ENCODE measurements at places on chromosomes 4 and X.

DNA sequence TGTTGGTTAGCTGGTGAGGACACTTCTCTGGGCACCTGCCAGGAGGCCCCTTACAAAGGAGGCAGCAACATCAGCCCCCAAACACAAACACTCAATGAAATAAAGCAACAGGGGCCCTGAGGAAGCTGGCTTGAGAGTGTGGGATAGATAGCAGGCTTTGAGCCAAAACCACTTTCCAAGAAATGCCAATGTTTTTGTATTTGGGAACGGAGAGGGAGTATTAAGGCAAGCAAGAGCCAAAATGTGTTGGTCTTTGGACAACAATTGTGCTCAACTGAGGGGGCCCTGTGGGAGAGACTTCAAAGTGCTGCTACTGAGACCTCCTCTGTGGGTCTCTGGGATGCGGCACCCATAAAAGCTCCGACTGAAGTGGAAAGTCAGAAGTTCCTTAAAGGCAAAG lies 41.0 kb downstream of the RAI2 start:
- peak; percentile 31 for DNase-seq

DNA sequence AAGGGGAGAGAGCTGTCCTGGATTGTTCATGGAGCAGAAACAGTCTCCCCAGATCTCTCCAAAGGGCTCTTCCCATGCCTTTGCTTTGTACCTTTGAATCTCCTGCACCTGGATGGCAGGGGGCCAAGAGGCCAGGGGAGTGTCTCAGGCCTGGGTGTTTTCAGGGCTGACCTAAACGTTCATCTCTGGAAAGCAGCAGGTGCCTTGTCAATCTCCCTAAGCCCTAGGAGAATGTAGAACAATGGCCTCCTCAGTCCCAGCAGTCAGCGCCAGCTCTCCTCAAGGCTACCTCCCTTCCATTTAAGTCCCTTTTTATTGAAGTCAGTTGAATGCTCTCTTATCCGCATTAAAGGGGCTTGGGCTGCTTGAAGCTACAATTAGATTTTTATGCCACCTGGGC lies 31.2 kb upstream of the NSUN7 start:
- no peak for DNase-seq

GRCh38 chr4:107916623-107917022 lies 14.7 kb upstream of the CYP2U1 start:
- no peak for DNase-seq

- no peak for DNase-seq
Observed at GRCh38 chr4:186570193-186570996, 15.0 kb upstream of the MTNR1A start.

DNA sequence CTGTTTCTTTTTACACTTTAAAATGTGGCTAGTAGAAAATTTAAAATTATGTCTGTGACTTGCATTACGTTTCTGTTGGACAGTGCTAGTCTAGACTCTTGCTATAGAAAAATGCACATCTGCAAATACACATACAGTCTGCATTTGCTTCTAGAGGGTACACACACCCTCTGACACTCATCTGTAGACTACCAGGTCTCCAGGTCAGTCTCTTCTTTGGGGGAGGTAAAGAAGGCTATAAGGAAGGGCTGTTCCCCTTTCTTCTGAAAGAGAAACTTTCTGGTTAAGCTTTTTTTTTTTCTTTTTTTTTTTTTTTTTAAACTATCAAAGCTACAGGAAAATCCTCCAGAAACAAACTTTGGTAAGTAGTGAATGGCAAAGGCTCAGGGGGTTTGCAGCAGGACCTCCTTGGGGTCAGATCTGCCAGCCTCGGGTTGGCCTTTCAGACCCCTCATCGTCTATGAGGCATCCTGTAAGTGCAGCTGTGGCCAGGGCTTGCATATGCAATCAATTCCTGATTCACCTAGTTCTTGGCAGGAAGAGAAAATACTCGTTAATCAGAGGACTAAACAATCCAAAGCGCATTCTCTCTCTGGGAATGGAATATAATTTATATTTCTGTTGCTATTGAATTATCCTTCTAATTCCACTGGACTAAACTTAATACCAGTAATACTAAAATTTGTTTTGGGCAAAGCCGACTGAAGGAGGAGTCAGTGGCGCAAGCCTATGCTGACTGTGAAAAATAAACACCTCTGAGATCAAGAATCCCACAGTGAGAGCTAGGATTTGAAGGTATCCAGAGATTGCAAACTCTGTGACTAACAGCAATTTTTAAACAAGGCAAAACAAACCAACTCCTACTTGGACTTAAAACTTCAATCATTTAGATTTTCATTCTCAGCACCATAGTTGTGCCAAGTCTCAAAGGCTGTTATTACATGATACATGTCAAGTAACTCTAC lies 109.3 kb upstream of the TBC1D9 start:
- no peak for DNase-seq

- no peak for DNase-seq
Observed at GRCh38 chr4:8435656-8436121, 4.8 kb downstream of the ACOX3 start.

- no peak for DNase-seq
Observed at GRCh38 chr4:16387448-16387847, 161.2 kb upstream of the TAPT1 start.

GRCh38 chr4:94960708-94961107 lies 203.0 kb downstream of the BMPR1B start:
- no peak for DNase-seq

GRCh38 chr4:48047421-48047844 lies 30.9 kb downstream of the NIPAL1 start:
- DNase-seq = no peak
